ENCODE measurements at places on chromosomes 5 and 9.

DNA sequence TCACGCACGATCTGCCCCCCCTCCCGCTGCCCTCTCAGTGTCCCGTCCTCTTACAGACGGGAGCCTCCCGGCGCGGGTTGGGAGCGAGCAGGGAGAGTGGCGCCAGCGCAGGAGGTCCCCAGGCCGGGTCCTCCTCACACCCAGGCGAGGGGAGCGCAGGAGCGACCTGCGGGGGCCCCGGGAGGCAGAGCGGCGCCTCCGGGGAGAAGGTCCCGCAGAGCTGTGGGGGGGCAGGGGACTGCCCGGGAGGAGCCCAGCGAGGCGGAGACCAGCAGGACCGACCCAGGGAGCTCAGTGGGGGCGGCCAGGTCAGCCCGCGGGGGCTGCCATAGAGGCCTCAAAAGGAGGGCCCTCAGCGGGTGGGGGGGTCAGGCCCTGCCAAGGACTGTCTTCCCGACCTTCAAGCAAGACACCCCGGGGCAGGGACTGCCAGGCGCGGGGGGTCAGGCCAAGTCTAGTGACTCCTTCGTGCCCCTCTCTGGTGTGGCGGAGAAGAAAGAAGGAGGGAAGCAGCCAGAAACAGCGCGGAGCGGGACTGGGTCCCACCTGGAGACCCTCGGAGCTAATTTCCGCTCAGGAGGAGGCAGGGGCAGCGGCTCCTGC lies 123.3 kb upstream of the ERCC6L2 start:
- no peak for DNase-seq

- DNase-seq: no peak
These were observed 169.7 kb downstream of the DTWD2 start for GRCh38 chr5:118818604-118819003.

- no peak for DNase-seq
These were observed 715.1 kb downstream of the MAT2B start for GRCh38 chr5:164220522-164220921.

DNA sequence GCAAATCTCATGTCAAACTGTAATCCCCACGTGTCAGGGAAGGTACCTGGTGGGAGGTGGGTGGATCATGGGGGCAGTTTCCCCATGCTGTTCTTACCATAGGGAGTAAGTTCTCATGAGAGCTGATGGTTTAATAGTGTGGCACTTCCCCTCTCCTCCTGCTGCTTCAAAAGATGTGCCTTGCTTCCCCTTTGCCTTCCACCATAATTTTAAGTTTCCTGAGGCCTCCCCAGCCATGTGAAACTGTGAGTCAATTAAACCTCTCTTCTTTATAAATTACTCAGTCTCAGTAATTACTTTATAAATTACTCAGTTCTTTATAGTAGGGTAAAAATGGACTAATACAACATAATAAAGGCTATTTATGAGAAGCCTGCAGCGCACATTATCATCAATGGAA lies 7.1 kb upstream of the CNTRL start:
- DNase-seq: no peak

- DNase-seq: no peak
These were observed 193.1 kb downstream of the ADAMTS6 start for GRCh38 chr5:65288657-65289056.

GRCh38 chr5:21452449-21452848 lies 1400.7 kb downstream of the CDH12 start:
- DNase-seq: no peak

DNA sequence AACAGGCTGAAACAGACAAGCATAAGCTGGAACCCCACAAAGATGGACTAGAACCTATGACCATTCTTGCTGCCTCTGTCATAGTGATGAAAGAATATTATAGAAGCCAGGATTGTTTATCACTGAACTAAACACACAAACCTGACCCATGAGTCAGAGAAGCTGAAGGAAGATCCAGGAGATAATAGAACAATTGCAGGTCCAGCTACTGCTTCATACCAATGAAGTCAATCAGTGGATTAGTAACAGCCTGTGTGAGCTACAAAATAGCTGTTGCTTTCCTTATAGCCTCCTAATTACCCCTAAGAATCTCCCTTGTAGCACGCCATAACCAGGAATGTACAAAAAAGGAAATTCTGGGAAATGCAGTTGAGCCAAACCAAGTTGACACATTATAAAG lies 459.9 kb upstream of the ZNF462 start:
- DNase-seq: no peak

- no peak for DNase-seq
These were observed 32.2 kb upstream of the PAM start for GRCh38 chr5:102722931-102723330.

- DNase-seq: no peak
These were observed 88.0 kb downstream of the LURAP1L start for GRCh38 chr9:12862611-12863410.

GRCh38 chr9:110742741-110743371 lies 74.3 kb downstream of the MUSK start:
- no peak for DNase-seq

DNA sequence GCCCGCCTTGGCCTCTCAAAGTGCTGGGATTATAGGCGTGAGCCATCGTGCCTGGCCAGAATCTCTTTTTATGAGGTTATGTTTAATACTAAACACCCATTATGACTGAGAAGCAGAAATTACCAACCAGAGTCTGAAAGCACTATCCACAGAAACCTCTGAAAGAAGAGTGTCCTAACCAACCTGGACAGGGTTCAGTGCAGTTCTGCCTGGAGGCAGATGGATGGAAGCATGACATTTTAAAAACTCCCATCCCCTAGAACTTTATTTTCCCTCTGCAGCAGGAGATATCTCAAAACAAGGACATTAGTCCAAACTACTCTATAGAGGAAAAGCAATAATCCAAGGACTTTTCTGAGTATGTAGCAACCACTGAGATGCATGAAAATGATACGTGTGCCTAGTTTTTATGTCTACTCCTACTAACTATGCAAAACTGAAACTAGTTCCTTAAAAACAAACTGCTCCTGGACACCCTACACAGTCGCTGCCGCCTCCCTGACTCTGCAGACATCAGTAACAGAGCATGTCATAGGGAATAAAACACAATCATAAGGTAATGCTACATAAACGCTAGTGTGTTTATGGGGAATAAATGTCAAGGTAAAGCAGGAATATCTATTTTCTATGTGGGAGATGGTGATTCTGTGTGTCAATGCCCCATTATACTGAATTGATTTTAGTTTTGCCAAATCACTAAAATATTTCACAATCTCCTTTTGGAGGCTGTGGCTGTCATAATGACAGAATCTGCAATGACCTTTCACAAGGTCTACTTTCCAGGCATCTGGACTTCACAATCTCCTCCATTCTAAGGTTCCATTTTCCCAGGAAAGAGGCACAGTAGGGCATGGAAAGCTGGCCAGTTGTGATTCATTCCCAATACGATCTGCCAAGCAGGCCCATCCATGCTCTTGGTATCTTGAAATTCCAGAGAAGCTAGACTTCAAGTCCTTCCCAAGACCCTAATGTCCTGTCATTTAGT lies 122.8 kb downstream of the SIL1 start:
- no peak for DNase-seq

GRCh38 chr5:19625562-19625961 lies 362.4 kb downstream of the CDH18 start:
- DNase-seq: no peak

GRCh38 chr5:42121401-42121800 lies 196.3 kb downstream of the FBXO4 start:
- no peak for DNase-seq

DNA sequence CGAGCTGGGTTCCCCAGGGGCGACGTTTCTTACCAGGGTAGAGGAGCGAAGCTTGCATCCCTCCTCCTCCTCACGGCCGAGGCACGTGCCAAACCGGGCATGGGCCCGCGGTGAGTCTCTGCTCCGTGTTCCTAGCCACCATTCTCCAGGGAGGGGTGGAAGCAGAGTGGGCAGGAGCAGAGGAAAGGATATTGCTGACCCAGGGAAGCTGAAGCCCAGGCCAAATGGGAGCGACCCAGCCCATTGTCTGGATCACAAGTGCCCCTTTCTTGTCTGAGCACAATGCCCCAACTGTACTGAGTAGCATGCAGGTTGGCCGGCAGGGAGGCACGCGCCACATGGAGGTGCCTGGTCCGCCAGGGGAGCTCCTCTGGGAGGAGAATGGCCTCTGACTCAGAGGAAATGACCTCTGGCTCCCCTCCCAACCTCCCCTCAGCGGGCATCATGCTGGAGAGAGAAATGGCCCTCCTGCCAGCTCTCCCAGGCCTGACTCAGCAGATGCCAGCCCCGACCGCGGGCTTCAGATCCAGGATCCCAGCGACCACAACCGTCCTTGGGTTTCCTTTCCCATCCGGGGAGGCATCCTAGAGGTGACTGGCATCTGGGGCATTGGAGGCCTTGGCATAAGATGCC lies 1.1 kb downstream of the PRR7 start:
- DNase-seq: no peak

GRCh38 chr9:109926421-109926869 lies 146.4 kb downstream of the PALM2AKAP2 start:
- DNase-seq: no peak

DNA sequence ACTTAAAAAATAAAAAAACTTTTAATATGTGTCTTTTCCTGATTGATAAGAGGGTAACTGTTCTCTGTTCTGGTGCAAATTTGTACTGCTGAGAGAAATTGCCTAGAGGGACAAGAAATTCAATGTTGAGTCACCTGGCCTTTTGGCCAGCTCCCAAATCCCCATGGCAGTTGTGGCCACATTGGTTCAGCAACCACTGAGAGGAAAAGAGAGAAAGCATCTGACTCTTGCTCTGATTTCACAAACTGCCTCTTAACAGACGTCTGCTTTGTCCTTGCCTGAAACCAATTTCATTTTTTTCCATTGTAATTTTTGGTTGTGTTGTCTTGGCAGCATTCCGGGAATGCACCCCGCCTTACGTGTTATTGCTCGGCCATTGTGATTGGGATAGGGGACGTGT lies 42.4 kb downstream of the NTRK2 start:
- DNase-seq: no peak
